ENCODE measurements at places on chromosomes 5 and 9. TPM values are rescaled to one million over a fixed set of nuclear protein-coding genes. Genes with fewer than 3 reads are reported as not detected.

Gene CCL27
- polyA plus RNA-seq = 0.44 TPM

Gene FBXO4
- polyA plus RNA-seq = 14.3 TPM

Gene TNFSF15
- 4.4 TPM for polyA plus RNA-seq

GRCh38 chr5:178116143-178116885, 3.0 kb downstream of the N4BP3 start:
- DNase-seq = no peak

GRCh38 chr9:117046666-117047327, 359.7 kb downstream of the TRIM32 start:
- DNase-seq = no peak

DNA sequence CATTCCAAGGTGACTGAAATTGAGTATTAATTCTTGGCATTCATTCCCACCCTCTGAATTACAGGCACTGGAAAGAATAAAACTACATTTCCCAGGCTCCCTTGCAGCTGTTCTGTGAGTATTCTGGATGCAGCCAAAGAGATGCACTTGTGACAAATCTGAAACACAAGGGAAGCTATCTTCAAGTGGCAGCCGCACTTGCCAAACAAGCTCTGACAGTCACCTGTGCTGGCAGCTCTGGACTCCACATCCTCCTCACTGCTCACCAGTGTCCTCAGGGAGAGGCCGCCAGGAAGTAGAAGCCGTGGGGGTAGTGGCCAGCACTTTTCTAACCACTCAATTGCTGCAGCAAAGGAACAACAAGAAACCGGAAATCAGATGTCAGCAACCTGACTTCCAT, 275.0 kb downstream of the NR2F1-AS1 start:
- DNase-seq = no peak

GRCh38 chr5:72203251-72203845, 96.1 kb downstream of the MAP1B start:
- no peak for DNase-seq

- DNase-seq = no peak
Measured at GRCh38 chr9:125304273-125304672, 42.6 kb downstream of the GAPVD1 start.

GRCh38 chr9:134531220-134531970, 110.2 kb upstream of the COL5A1 start:
- DNase-seq = no peak

- no peak for DNase-seq
Measured at GRCh38 chr5:84080908-84081307, 303.8 kb downstream of the EDIL3 start.

GRCh38 chr5:14464096-14464495, 117.5 kb upstream of the OTULINL start:
- no peak for DNase-seq

- no peak for DNase-seq
Measured at GRCh38 chr5:51495672-51496071, 112.4 kb downstream of the ISL1 start.

GRCh38 chr5:151151263-151151660, 6.3 kb downstream of the ANXA6 start:
- DNase-seq = no peak

DNA sequence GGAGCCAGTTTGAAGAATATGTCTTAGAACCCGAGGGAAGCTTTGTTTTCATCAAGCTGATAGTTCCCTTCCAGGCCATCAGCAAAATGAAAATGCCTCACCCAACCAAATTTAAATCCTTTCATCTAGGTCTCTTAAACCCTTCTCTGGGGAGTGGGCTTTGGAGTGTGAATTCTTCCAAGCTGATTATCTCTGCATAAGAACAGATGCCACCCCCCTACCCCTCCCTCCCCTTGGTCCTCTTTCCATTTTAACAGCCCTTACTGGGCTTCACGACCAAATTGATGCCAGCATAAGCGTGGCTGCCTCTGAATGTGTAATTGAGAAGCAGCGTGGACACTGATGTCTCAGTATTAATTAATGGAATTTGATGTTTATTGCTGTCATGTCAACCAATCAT, 509.7 kb upstream of the CLINT1 start:
- DNase-seq = no peak

GRCh38 chr9:35341021-35341420, 148.9 kb upstream of the RUSC2 start:
- no peak for DNase-seq

DNA sequence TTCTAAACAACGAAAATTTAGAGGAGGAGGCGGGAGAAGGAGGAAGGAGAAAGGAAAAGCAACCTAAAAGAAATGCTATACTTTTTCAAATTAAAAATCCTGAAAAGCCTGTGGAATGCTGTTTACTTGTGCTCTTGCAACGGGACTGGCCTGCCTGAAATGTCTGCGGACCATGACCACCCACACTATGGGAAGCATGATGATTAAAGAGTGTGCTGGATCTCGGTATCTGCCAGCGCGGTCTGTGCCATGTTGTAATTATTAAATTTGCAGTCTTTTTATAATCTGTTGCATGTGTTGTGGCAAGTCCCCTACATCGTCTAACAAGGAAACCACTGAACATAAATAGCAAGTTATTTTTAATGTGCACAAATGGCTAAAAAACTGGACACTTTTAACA, 111.4 kb downstream of the FANCC start:
- no peak for DNase-seq

DNA sequence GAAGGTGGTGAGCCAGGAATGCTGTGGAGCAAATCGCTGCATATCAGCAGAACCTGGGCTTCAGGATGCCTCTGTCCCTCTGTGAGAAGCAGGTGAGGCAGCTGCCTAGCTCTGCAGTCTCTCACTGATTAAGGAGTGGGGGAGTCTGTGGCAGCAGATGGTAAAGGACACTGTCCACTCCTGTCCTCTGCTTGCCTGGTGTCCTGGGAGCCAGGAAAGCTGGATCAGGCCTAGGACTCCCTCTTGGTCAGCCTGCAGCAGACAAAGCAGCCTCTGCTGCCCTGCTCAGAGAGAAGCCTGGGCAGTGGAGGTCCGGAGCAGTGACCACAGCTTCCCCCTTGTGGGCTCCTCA, 214.7 kb downstream of the HSPA4 start:
- no peak for DNase-seq

DNA sequence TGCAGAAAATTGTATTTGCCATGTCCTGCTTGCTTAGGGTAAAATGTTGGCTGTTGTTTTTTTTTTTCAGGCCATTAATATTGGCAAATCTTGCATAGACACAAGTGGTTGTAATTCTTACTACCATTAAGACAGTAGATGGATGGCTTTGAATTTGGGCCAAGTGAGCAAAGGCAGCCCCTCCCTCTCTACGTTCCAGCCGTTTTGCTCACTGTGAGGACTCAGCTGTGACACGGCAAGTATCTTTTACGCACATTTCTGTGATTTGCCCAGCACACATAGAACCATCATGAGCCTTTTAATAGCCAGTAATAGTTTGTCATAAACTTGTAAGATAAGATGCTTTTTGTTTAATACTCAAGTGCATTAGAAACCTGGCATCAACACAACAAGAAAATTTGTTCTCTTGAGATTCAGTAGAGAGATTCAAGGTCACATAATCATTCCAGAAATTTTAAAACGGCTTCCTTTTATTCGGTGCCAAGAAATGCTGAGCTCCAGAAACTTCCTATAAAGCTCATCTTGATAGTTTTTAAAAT, 205.2 kb upstream of the ADCY2 start:
- no peak for DNase-seq

- DNase-seq = no peak
Measured at GRCh38 chr5:108398964-108399363, 17.1 kb upstream of the FBXL17 start.

GRCh38 chr5:59130431-59130830, 547.6 kb downstream of the RAB3C start:
- no peak for DNase-seq

- no peak for DNase-seq
Measured at GRCh38 chr9:105484226-105484625, 36.4 kb downstream of the FSD1L start.

DNA sequence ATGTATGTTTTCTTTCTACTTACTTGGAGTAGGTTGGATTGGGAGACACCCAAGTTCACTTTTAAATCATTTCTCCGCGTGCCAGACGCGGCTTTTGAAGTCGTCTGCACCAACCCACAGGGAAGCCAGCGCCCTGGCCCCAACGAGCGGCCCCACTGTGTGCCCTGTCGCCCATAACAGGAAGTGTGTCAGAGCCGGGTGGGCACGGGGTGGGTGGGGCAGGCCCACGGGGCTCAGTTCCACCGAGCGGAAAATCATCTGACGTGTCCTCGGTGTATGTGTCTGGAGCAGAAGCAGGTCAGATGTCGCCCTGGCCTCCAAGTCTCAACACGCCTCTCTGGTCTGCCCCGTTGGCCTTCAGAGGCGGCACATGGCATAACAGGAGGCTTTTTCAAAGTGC, 22.7 kb upstream of the SMIM23 start:
- DNase-seq = no peak

GRCh38 chr5:151589878-151590570, 1.1 kb downstream of the FAT2 start:
- DNase-seq = no peak

- no peak for DNase-seq
Measured at GRCh38 chr9:127735530-127736185, 564 bp upstream of the TOR2A start.
